SW 1271 (cell line): ENCODE measurements at places on chromosomes 12 and 14.

DNA sequence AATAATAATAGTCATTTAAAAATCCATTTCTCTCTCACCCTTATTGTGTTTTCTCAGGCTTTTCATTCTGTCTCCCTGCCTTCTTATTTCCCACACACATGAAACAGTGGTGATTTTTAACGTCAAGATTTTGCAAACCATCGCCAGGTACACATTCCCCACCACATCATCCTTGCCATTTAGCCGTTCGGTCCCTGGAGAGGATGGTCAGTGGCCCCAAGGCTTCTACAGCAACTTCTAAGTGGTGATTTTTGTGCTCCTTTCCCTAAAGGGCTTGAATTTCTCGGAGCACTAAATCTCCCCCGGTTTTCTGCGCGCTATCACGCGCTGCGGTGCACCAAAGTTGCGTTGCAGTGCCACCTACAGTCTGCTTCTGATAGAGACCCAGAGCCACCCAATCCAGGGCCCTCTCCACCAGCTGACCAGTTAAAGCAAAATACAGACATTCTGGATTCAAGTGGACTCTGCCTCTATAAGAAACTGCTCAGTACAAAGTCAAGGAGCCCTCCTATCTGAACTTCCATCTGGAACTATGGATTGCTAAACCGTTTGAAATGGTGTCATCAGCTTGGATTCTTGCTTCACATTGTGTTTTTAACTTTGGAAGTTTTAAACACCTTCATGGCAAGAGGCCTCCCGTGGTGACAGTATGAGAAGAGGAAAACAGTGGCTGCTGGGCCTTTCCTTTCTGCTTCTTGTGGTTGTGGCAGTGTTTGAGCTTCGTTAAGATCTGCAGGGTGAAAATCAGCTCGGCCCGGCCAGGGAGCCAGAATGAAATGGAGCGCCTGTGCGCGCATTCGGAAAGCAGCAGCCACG, 234.0 kb downstream of the SPTSSA start:
- peak; percentile 28 for DNase-seq

DNA sequence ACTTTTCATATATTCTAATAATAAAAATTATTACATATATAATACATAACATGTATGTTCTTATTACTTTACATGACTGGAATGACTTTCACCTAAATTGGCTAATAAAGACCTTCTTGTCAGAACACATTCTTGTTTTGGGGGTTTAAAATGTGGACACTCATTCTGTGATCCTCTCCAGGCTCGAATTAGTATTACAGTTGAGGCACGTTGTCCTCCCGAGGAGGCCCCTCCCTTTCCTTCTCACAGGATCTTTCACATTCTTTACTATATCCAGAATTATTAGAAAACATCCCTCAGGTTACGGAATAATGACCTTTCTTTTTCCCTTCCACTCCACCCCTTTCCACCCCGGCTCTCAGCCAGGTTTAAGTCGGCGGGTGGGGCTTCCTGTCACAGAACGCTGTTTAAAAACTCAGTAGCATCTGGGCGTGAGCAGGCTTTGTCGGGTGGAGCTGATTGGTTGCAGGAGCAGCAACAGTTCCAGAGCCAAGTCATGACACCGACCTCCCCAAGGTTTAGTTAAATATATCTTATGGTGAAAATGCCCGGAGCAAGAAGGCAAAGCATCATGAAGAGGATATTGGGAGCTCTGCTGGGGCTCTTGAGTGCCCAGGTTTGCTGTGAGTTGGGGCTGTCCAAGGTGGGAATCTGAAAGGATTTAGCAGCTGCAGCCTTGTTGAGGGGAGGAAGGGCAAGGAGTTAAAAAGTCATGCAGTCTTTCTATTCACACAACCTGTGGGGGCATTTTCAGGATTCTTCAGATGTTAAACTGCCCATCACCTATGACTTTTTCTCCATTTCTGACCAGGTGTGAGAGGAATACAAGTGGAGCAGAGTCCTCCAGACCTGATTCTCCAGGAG, 396.7 kb upstream of the OR4E1 start:
- DNase-seq = no peak

DNA sequence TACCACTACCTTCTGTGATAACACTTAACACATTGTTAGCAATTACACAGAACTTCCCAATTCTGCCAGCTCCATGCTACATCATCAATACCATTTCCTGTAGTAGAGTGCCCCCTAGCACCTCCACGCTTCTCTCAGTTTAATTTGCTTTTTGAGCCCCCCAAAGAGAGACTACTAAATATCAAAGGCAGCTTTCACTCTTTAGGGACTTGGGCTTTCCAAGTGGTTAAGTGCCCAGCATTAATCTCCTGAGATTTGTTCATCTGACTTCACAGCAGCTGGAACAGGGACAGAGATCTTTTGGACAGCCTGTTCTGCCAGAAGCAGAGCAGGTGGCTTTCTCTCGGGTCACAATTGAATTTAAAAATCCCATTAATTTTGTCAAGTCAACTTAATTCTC, 954.9 kb downstream of the DIO2 start:
- DNase-seq = no peak

DNA sequence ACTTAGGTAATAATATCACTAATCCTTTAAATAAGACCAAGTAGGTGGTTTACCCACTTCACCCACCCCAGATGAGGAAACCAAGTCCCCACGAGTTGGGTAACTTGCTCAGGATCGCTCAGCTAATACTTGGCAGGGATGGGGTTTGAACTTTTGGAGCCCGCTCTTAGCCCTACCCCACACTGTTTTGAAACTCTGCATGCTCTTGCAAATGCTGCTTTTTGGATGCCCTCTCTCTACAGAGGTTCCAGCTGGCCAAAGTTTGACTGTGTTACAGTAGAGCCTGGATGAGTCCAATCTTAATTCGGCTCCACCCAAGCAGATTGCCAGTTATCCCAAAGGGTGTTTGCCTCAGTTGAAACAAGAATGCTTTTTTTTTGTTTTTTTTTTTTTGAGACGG, 6.8 kb downstream of the PLEKHG3 start:
- no peak for DNase-seq

- no peak for DNase-seq
Measured at GRCh38 chr12:75715323-75715644, 203.9 kb upstream of the KRR1 start.

DNA sequence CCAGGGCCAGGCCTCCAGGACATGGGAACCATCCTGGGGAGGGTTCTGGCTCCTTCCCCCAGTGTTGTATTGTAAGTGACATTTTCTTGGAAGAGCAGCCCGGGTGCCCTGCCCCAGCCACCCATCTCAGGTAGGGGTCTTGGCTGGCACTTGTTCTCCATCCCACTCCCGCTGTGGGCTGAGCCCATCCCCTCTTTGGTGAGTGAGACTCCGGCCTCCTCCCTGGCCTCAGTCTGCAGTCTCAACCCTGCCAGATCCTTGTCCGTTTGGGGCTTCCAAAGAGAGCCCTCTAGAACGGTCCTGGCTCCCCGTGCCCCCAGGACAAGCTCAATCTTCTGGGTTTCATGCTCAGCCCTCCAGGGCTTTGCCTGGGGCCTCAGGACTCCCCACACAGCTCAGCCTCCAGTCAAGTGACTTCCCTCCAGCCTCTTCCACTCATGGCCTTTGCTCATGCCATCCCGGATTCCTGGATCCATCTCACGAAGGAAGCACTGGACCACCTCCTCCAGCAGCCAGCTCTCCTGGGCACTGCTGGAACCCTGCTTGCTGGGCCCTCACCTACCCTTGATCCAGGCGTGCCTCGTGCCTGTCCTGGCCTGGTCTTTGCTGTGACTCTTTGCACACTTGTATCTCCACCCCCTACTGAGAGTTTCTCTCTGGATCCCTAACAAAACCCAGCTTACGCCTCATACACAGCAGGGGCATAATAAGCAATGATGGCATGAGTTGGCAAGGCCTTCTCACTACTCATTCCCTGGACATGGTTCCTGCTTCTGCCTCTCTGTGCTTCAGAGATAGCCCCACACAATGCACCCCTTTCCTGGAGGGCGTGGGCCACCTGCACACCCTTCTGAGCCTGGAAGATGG, 297.4 kb upstream of the RTL1 start:
- no peak for DNase-seq

- no peak for DNase-seq
Measured at GRCh38 chr12:130280742-130281141, 56.9 kb upstream of the PIWIL1 start.

GRCh38 chr12:107319533-107320032, 226.2 kb upstream of the CRY1 start:
- no peak for DNase-seq

GRCh38 chr12:83527810-83528209, 841.1 kb downstream of the TMTC2 start:
- no peak for DNase-seq

DNA sequence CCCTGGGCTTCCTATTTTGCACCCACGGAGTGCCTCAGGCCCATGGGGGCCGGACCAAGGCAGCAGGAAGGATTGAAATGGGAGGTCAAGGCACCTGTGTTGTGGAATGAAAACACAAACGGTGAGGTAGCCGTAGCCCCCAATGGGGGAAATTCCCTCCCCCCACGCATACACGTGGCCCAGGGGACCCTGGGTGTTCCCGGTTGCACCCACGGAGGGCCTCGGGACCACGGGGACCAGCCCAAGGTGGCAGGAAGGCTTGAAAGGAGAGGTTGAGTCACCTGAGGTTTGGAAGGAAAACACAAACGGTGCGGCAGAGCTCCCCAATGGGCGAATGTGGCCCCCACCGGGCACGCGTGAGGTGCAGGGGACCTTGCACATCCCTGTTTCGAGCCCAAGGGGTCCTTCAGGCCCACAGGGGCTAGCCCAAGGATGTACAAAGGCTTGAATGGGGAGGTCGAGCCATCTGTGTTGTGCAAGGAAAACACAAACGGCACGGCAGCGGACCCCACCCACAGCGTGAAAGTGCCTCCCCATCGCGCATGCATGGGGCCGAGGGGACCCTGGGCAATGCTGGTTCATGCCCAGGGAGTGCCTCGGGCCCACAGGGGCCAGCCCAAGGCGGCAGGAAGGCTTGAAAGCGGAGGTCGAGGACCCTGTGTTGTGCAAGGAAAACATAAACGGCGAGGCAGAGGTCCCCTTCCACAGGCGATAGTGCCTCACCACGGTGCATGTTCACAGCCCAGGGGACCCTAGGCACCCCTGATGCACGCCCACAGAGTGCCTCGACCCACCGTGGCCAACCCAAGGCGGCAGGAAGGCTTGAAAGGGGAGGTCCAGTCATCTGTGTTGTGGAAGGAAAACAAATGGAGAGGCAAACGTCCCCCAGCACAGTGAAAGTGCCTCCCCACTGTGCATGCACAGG, 376.7 kb downstream of the ALG10 start:
- DNase-seq = no peak

DNA sequence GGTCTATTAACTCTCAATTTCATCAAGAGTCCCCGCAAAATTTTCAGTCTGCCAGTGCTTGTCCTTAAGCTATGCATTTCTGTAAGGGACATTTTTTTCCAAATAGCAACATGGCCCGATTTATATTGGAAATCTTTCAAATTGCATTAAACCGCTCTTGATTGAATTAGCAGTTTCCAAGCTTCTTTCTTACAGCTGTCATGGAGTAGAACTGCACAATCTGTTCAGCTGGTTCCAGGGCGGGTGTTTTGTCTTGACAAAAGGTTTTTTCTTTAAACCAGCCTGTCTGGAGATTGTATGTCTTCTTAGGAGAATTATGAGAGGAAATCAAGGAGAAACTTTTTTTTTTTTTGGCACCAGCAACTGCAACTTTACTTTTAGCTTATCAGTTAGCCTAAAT, 185.8 kb downstream of the ALG10B start:
- DNase-seq = no peak

DNA sequence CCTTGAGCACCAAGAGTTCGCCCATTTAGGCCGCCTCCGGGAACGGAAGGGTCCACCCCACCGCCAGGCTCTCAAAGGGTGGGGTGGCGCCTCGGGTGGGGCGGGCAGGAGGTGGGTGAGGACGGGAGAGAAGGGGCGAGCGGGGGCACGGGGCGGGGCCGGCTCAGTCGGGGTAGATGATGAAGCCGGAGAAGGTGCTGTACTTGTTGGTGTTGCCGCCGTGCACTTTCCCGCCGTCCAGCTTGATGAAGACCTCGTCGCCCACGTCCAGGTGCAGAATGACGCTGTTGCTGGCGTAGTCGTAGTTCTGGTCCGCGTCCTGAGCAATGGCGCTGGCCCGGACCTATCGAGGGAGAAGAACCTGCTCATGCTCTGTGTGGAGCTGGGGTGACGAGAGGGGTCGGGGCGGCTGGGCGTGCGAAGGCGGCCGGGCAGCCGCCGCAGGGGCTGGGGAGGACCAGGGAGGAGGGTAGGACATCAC, 4.1 kb downstream of the C1QL4 start:
- no peak for DNase-seq

DNA sequence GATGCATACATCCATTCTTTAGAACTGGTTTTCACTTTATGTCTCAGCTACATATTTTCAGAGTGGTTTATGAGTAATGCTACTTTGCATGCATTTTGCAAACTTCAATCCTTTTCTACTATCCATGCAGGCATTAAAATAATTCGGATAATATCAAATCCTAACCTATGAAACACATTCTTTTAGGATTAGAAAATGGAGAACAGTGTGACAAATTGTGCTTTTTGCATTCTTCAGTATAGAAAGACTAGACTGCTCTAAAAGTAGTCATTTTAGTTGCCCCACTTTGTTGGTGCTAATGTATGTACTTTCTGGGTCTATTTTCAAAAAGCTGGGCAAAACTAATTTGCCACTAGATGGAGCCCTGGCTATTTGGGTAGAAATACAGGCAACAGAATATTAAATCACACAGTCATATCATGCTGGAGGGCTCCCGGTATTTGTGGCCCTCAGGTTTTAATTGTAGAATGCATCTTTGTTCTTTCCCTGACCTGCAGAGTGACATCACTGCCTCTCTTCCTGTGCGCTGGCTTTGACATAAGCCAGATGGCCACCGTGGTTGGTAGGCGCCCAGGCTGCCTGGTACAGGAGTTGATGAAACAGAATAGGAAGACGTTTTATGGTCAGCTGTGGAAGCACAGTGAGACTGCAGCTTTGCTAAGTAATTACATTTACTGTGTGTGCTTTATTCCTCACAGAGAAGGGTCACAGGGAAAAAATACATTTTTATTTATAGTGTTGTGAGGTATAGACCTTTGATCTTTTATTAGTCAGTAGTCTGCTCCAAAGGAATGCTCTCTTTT, 28.1 kb downstream of the MSRB3 start:
- peak; percentile 47 for DNase-seq

DNA sequence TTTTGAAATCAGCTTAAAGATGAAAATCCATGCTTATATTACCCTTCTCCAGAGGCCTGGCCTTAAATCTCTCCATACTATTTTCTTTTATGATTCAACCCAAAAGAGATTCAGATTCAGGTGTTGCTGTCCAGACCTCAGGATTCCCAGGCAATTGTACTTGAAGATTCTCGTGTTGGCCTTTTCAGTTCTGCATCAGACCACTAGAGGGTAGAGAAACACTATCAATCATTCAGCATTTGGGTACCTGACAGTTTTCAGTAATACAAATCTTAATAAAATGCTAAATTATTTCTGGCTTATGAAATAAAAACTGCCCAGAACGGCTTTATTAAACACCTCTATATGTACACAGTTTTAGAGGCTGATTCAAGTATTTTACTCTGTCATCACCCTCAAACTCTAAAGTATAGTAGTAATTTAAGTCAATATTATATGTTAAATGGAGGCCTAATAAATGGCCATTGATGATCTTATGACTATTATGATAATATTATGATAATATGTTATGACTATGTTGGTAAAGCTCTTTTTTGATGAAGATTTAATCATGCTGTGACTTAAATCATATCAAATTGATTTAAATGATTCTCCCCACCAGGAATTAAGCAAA, 301.1 kb downstream of the DUSP6 start:
- DNase-seq = no peak
